Cardiac septum (tissue), 1 donor: ENCODE measurements at places on chromosomes 13 and 19. TPM values are rescaled to one million over a fixed set of nuclear protein-coding genes. Genes with fewer than 3 reads are reported as not detected.

Gene ZNF625
- 3.1 TPM for total RNA-seq

Gene ALKBH7
- 130 TPM for total RNA-seq

Gene CEACAM1
- 2.8 TPM for total RNA-seq

Gene MBOAT7
- total RNA-seq: 24.3 TPM

Gene FCER2
- not detected for total RNA-seq

Gene PDX1
- not detected for total RNA-seq

Gene COL4A2
- total RNA-seq: 165 TPM

Gene CERS4
- total RNA-seq: 24.1 TPM

Gene SIGLEC5
- total RNA-seq: 0.94 TPM

Gene ZNF442
- total RNA-seq: 4.3 TPM

Gene RASIP1
- 13.6 TPM for total RNA-seq

Gene RDH8
- not detected for total RNA-seq

Gene SCAF1
- 53.1 TPM for total RNA-seq

Gene FBXL12
- 17.0 TPM for total RNA-seq

Gene ZNF90
- total RNA-seq: 0.94 TPM

Gene ZNF180
- 3.7 TPM for total RNA-seq

Gene HMG20B
- 32.6 TPM for total RNA-seq

Gene AMH
- total RNA-seq: 1.5 TPM

Gene KCTD12
- 34.9 TPM for total RNA-seq

- DNase-seq: no peak
These were observed 69.1 kb upstream of the POSTN start for GRCh38 chr13:37667702-37668101.

GRCh38 chr13:66617786-66618185 lies 612.4 kb downstream of the PCDH9 start:
- no peak for DNase-seq

DNA sequence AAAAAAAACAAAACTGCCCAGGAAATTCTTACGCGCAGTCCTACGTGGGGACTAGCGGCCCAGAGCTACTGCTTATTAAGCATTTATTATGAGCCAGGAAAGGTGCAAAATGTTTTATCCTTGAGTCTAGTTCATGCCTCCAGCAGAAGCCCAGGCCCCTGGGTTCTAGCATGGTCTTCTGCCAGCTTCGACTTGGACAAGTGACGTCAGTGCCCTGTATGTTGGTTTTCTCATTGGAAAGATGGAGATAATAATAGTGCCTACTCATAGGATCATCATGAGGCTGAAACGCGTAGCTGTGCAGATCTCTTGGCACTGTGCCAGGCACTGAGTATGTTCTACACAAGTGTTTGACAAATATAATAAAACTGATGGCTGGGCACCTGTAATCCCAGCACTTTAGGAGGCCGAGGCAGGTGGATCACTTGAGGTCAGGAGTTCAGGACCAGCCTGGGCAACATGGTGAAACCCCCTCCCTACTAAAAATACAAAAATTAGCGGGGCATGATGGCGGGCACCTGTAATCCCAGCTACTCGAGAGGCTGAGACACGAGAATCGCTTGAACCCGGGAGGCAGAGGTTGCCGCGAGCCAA lies 12.4 kb upstream of the SULT2B1 start:
- DNase-seq: no peak

- DNase-seq: no peak
These were observed 466.3 kb downstream of the PCDH17 start for GRCh38 chr13:58097831-58098230.

DNA sequence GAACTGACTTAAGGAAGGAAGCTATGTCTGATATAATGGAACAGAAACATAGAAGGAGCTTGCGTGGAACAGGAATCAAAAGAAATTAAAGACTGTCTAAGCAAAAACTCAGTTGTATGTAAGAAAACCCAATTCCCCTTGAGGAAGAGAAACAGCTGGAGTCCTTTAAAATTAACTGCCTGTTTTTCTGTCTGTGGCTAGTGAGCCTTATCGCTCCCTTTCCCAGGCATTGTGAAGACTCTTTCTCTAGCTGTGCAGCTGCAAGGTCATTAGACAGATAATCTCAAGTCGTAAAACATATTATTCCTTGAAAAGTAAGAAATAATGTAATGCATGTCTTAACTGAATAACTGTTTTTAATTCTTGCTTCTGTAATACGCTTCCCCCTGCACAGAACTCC lies 39.7 kb upstream of the IGSF23 start:
- DNase-seq: no peak

DNA sequence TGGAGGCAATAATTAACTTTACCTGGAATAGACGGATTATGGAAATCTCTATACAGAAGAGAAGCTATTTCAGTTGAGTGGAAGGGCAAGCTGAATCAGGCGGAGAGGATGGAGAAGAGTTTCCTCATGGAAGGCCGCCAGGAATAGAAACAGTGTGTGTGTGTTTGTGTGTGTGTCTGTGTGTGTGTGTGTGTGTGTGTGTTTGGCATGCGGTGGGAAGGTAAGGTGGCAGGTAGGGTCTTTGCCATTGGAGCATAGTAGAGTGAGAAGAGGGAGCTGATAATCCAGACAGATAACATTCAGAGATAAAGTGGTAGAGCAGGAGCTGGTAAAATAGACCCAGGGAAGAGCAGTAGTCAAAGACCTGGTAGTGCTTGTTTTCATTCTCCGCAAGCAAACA lies 9.2 kb upstream of the HS6ST3 start:
- no peak for DNase-seq

- no peak for DNase-seq
These were observed 151.6 kb downstream of the SLITRK1 start for GRCh38 chr13:83730674-83731073.

DNA sequence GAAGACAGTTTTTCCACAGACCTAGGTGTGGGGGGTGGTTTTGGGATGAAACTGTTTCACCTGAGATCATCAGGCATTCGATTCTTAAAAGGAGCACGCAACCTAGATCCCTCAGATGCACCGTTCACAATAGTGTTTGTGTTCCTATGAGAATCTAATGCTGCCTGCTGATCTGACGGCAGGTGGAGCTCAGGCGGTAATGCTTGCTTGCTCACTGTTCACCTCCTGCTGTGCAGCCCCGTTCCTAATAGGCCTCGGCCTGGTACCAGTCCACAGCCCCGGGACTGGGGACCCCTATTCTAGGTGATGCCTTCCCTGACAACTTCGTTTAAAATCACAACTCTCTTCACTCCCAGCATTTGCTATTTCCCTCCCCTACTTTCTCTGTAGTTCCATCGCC lies 149.6 kb downstream of the IER2 start:
- no peak for DNase-seq

GRCh38 chr13:40350283-40350992 lies 316.0 kb downstream of the FOXO1 start:
- no peak for DNase-seq

GRCh38 chr13:110306340-110306959 lies 507 bp downstream of the COL4A1 start:
- peak; percentile 72 for DNase-seq

DNA sequence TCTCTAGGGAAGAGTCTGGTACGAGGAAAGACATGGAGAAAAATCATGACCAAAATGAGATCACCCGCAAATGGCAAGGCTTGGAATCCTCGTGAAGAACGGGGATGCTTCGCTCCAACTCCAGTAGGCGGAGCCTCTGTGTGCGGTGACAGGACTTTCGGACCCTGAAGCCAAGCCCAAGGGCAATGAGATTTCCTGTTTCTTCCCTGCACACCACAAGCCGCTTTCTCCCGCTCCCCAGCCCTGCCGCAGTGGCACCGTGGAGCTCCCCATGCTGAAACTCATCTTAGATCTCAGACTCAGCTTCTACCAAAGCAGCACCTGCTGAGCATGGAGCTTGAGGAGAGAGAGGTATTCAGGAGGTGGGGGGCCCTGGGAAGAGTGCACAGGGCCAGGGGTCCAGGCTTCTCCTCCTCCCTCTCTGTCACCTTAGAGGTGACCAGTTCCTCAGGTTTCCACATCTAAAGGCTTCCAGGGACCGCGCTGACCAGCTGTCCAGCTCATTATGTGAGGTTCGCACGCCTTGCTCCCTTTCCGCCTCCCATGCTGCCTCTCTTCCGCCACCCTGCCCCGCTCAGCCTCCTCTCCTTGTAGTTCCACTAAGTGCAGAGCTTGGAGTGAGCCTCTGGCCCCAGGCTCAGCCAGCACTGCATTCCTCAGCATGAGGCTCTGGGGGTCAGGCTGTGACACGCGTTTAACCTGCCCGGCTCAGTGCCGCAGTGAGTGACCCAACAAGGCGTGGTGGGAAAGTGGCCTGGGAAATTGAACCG lies 153.8 kb upstream of the SOX1 start:
- DNase-seq: no peak

DNA sequence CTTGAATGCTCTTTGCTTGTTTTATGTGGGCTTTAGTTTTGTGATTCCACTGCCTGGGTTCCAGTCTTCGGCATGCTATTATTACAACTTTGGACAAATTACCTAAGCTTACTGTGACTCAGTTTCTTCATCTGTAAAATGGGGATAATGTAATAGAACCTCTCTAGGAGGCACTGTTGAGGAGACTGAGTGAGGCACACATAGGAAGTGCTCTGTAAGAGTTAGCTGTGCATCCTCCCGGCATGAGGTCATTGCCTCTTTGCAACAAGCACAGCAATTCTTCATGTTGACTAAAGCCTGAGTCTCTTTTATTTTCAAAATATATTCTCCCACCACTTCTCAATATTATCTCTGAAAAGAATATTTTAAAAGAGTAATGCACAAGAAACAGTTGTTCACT lies 227.4 kb downstream of the DLEU7 start:
- no peak for DNase-seq

- DNase-seq: no peak
These were observed 1.7 kb downstream of the CEACAM5 start for GRCh38 chr19:41709951-41710645.

- DNase-seq: no peak
These were observed 115.3 kb downstream of the LRCH1 start for GRCh38 chr13:46668302-46668720.

DNA sequence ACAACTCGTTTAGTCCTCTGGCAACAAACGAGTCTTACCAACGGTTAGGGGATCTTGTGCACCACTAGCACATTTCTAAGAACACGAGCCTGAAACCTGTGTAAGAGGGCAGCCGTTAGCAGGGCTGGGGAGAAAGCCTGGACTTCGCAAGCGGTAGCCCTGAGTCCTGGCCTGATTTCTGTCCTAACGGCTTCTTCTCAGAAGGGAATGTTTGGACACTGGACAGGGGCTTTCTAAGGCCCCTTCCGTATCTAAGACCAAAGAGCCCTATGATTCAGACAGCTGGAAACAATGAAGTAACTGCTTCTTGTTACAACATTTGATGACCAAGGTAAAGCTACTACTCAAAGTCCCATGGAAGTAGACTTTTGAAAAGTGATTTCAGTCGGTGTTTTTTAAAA lies 2.2 kb downstream of the ANKRD10 start:
- no peak for DNase-seq

- DNase-seq: no peak
These were observed 7.3 kb downstream of the IFNL3 start for GRCh38 chr19:39237200-39238184.

GRCh38 chr19:3374369-3375112 lies 8.2 kb downstream of the NFIC start:
- DNase-seq: no peak

DNA sequence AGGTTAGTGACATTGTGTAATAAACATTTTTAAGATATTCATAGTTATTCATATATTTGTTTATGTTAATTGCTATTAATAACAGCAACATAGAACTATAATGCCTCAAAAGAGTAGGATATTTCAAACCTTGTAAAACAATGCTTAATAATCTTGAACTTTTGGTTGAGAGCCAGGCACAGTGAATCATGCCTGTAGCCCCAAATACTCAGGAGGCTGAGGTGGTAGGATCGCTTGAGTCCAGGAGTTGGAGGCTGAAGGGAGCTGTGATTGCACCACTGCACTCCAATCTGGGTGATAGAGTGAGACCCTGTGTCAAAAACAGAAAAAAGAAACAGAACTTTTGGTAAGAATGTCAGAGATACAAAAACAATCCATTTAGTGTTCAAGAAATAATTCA lies 213.9 kb upstream of the SLITRK1 start:
- no peak for DNase-seq

DNA sequence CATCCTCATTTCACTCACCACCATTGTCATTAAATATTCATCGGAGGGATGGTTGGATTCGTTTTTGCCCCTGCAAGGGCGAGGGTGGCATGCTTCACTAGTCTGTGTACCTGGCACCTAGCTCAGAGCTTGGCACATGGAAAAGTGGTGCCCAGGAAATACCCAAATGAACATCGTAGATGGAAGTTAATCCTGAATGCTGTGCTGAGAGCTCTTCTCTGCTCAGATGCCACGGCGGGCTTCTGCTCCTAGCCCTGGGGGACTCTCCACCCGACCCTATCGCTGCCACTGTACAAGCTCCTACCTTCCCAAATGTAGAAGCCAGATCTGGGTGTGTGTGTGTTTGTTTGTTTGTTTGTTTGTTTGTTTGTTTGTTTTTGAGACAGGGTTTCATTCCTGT lies 113.0 kb upstream of the ZNF507 start:
- DNase-seq: peak; percentile 38

DNA sequence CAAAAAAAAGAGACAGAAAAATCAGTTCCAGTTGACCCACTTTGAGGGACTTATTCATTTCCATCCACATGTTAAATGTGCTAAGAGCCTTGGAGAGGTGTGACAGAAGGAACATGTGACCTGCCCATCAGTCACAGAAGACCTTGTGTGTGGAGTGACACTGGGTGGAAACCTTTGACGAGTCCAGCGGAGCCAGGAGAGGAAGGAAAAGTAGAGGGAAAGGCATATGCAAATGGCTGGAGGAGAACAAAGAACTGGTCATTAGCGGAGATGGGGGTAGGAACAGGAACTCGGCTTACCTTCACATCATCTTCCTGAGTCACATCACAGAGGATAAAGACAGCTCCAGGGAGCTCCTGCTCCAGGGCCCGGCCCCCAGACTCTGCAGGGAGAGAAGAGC lies 2.3 kb downstream of the HSD17B14 start:
- no peak for DNase-seq

GRCh38 chr19:53540091-53540490 lies 2.1 kb downstream of the ZNF331 start:
- no peak for DNase-seq

GRCh38 chr13:97257800-97258799 lies 36.0 kb downstream of the MBNL2 start:
- no peak for DNase-seq
